NCI-H1417 treated with DMSO at 0.1 percent for 48 hours (cell line): ENCODE measurements at places on chromosomes 13 and 19.

GRCh38 chr13:74904556-74904955 is 577.4 kb downstream of the TBC1D4 start:
- no peak for DNase-seq

GRCh38 chr13:69468624-69469023 is 639.0 kb upstream of the ATXN8OS start:
- DNase-seq = no peak

- DNase-seq = no peak
These were observed 11.1 kb upstream of the ATP12A start for GRCh38 chr13:24668955-24669582.

GRCh38 chr19:41325947-41326706 is 16.2 kb downstream of the CCDC97 start:
- DNase-seq = no peak

GRCh38 chr13:76709851-76710250 is 176.4 kb downstream of the KCTD12 start:
- DNase-seq = no peak

- no peak for DNase-seq
These were observed 8.7 kb upstream of the GALP start for GRCh38 chr19:56167064-56167578.

DNA sequence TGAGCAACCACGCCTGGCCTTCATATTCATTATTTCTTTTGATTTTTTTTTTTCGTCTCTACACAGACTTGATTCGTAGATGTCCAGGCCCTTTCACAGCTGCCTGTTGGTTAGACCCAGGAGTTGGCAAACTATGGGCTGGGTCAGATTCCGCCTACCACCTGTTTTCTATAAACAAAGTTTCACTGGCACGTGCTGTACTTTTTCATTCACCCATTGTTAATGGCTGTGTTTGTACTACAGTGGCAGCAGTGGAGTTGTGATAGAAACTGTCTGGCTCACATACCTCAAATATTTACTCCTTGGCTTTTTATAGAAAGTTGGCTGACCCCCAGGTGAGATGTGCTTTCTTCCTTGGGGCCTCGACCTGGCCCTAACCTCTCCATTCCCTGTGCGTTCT is 72.9 kb upstream of the TEX29 start:
- no peak for DNase-seq

GRCh38 chr13:48154671-48155070 is 59.8 kb upstream of the MED4 start:
- DNase-seq = no peak

DNA sequence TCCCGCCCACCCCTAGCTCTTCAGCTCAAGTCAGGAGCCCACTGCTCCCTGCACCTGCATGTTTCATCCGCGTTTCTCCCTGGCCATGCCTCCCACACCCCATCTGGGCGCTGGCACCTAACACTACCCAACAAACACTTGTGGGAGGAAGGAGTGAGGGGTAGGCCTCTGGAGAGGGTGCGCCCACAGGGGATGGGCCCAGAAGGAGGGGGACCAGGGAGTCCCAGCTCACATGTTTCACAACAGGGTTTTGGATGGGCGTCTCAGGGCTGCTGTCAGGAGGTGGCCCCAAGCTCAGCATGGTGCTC is 12.1 kb upstream of the TMEM86B start:
- DNase-seq = no peak

- DNase-seq = no peak
These were observed 142.7 kb upstream of the TUBA3C start for GRCh38 chr13:19324325-19324724.

DNA sequence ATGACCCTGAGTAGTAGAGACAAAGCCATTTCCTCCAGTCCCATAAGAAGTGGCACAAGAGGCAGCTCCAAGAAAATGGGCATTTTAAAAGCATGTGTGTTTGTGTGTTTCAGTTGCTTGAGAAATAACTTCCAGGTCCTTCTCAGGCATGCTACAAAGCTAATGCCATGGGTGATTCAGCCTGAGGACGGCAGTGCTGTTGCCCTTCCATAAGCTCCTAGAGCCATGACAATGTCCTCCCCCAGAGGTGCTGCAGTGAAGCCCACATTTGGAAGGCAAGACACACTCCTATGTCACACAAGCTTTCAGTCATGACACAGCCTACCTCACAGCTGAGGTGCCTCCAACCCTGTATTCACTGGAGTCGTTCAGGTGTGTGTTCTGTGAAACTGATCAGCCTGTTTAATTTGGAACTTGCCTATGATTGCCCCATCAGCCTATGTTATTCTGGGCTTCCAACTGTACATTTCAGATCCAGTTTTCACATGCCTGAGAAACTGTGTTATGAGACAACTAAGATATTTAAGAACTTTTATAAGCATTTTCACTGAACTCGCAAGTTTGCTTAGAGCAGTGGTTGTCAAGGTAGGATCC is 213.6 kb downstream of the FOXO1 start:
- no peak for DNase-seq

DNA sequence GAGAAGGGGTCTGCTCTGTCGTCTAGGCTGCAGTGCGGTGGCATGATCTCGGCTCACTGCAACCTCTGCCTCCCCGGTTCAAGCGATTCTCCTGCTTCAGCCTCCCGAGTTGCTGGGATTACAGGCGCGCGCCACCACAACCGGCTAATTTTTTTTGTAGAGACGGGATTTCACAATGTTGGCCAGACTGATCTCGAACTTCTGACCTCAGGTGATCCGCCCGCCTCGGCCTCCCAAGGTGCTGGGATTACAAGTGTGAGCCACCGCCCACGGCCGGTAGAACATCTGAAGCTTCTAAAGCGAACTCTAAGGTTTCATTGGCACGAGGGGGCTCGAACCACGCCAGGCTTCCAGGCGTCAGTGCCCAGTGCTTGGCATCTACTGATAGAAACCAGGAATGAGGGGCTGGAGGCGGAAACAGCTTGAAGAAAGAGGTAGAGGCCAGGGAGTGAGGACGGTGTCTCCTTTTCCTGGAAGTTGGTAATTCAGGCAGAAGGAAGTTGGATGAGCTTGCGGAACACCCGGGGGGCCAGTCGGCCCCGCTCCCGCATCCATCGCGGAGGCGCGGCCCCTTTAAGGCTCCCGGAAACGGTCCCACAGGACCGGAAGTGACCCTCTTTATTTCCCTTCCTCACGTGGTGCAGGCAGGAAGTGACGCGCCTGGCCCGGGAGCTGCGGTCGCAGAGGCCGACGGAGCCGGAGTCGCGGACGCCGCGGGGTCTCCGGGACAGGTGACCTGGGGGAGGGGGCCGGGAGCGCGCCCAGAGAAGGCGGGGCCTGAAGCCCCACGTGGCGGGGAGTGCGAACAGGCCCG is at the start of gene CCDC9:
CCDC9 (plus strand) TSS at position 647 of the 814 bp plus-strand sequence. CDS start 1,876 bp downstream, outside the sequence.
- peak; percentile 57 for DNase-seq

DNA sequence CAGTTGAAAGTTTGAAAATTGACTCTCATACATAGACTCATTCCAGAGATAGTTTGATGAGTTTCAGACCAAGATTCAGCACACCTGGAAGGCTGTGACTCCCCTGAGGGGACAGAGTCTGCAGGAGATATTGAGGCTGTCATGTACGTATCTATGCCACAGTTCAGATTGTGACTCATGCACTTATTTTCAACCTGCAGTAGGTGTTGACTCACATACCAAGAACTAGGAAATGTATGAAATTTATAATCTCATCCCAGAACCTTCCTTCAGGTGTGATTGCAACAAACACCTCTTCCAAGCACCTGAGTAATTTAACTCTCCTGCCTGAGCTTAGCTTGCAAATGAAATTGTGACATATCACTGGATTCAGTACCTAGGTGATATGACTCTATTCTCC is 64.4 kb upstream of the ZNF43 start:
- no peak for DNase-seq

DNA sequence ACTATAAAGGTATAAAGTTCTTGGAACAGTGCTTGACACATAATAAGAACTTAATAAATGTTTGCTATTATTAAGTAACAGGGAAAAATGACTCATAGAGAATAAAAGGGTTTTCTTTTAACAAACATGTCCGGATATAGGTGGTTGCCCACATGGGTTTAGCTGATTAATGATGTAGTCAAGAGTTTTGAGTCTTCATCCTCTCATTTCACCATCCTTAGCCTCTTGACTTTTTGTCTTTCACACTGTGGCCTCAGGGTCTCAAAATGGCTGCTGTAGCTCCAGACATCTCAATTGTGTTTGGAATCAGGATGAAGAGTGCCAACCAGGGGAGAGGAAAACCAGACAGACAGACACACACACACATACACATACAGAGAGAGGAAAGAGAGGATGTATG is 97.9 kb downstream of the HSPH1 start:
- no peak for DNase-seq

DNA sequence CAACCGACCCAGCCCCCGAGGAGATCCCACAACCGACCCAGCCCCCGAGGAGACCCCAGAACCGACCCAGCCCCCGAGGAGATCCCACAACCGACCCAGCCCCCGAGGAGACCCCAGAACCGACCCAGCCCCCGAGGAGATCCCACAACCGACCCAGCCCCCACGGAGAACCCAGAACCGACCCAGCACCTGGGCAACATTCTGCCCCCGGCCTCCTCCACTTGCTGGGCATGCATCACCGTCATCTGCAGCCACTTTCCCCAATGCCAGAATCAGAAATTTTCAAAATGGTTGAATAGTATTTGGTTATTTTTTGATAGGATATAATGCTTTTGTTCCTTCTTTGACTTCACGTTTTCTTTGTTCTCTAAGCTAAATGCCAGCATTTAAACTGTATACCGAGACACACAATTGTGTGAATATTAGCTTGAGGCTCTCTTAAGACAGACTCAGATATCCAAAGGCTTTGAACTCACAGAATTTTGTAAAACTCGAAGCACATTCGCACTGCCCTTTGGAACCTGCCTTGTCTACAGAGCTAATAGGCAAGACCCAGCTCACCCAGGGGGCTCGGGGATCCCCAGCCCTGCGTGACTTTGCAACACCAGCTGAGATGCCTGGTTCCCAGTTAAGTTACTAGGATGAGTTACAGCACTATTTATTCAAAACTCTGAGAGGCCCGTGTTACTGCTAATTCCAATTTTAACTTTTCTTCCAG is 15.5 kb upstream of the RASA3 start:
- DNase-seq = no peak

DNA sequence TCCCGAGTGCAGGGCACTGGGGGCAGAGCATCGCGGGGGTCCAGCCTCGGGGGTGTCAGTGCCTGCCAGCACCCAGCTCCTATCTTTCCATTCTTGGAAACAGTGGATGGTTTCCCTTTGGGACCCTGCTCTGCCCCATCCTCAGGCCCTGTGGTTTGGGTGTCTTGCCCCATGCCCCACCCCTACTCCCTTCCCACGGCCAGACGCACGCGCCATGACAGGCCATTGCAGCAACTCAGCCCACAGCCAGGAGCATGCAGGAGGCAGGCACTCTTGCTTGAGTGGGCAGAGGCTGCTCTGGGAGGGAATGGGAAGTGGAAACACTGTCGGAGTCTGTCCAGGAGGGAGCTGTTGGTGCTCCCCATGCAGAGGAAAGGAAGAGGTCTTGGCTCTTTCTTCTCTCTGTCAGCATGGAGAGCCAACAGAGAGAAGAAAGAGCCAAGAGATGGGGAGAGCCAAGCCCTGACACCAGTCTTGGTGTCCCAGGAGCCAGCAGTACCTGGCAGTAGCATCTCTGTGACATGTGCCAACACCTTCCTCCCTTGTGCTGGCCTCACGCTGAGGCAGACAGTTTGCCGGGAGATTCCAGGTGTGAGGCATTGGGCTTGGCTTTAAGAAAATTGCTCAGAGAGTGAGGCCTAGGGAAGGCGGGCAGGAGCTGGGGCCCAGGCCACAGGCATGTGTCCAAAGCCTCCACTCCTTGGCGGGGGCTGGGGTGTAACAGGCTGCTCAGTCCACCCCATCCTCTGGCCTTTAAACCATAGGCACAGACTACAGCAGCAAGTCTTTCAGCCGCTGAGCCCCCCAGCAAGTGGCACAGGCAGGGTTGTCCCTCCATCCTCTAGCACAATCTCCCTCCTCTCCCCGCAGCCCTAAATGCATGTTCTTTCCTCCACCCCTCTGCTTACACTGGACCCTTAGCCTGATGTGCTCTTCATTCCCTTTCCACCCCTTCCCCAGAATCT is 86.7 kb upstream of the UQCRFS1 start:
- no peak for DNase-seq

DNA sequence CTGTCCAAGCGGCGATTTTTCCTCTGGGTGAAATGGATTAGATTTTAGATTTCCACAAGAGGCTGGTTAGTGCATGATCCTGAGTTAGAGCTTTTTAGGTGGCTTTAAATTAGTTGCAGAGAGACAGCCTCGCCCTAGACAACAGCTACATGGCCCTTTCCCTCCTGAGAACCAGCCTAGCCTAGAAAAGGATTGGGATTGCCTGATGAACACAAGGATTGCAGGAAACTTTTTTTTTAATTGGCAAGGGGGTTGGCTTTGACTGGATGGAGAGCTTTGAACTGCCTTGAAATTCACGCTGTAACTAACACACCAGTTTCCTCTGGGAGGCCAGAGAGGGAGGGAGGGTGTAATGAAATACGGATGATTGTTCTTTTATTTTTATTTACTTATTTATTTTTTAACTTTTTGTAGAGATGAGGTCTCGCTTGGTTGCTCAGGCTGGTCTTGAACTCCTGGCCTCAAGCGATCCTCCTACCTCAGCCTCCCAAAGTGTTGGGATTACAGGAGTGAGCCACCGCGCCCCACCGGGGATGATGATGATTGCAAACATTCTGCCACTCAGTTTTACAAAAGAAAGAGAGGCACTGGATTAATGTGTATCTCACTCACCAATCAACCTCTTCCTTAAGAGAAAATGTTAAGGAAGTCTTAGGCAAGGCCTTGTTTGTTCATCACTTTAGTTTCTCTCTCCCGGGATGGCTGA is 1.9 kb downstream of the LDLR start:
- DNase-seq = no peak

- no peak for DNase-seq
These were observed 274.5 kb downstream of the LMO7 start for GRCh38 chr13:75910591-75910990.

DNA sequence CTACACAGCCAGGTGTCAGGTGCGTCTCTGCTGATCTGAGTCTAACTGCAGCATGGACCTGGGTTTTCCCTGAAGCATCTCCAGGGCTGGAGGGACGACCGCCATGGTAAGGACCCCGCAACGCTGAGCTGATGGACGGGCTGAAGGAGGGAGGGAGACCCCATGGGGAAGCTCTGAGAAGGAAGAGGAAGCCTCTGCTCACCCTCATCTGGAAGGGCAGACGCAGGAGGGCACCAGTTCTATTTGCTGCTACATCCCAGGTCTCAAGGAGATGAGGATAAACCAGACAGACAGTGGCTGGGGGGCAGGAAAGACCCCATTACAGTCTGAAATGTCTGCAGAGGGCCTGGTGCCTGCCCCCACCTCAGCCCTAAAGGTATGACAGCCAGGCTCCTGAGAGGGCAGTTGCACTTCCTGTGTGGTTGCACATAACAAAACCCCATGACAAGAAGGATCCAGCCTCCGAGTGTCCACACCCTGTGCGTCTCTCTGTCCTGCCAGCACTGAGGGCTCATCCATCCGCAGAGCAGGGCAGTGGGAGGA is at the start of gene LILRA2:
LILRA2 (plus strand) TSS at position 461 of the 543 bp plus-strand sequence. CDS start 89 bp downstream, outside the sequence.
- DNase-seq = no peak
